ENCODE measurements at places on chromosomes 4 and X.

DNA sequence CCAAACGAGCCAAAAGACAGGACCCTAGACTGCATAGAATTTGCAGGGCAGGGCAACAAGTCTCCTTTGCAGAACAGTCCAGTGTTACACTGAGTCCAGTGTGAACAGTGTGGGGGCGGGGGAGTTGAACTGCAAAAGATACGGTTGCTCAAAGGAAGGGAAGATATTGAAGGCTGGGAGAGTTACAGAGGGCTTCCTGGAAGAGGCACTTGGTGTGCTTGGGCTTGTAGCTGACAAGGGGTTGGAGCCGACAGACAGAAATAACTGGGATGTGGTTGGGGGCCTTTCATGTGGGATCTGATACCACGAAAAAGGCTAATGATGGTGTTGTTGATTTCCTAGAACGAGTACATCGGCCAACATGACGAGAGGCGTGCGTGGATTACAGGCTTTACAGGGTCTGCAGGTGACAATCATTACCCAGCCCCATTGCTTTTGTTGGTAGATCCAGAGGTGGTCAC is 6.1 kb downstream of the XPNPEP2 start:
- no peak for DNase-seq

- no peak for DNase-seq
Observed at GRCh38 chr4:47101453-47101852, 70.1 kb downstream of the GABRB1 start.

- no peak for DNase-seq
Observed at GRCh38 chr4:106893903-106894302, 142.2 kb downstream of the DKK2 start.

GRCh38 chr4:81040012-81040659 is 9.6 kb downstream of the BMP3 start:
- DNase-seq, result no peak

DNA sequence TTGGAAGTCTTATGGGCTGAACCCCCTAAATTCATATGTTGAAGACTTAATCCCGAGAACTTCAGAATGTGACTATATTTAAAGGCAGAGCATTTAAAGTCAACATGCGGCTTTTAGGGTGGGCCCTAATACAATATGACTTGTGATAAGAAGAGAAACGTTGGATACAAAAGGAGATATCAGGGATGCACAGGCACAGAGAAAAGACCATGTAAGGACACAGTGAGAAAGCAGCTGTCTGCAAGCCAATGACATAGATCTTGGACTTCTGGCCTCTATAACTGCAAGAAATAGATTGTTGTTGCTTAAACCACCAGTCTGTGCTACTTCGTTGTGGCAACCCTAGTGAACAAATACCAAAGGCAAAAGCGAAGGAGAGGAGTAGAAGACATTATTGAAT is 42.2 kb downstream of the GABRG1 start:
- no peak for DNase-seq

DNA sequence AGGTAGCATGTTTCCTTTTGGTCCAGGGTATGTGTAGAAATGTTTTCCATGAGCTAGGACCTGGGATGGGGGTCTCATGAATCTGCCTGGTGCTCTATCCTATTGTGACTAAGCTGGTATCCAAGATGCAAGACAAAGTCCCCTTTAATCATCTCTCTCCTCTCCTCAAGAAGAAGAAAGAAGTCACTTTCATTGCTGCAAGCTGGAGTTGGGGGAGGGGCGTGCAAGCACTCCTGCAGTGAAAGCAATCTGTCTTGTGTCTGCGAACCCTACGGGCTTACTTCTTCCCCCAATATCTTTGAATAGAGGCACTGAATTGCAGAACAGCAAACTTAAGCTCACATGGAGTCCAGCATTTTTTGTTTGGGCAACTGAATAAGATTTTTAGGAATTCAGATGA is 27.2 kb upstream of the GRPR start:
- no peak for DNase-seq

DNA sequence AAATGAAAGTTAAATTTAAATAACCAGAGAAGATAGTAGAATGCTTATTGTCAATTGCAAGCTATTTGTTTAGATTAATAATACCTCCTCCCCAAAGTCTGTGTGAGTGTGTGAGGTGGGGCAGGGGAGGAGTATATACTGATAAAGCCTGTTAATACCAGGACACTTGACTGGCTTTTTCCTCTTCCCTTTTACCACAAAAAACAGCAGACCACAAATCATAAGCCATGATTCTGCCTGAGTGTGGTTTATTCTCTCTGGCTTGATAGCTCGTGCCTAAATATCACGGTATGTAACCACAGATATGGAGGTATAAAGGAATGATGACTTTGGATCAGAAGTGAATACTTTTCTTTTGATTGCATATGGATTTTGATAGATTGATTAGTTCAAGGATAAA is 21.9 kb upstream of the SCRG1 start:
- DNase-seq, result no peak

DNA sequence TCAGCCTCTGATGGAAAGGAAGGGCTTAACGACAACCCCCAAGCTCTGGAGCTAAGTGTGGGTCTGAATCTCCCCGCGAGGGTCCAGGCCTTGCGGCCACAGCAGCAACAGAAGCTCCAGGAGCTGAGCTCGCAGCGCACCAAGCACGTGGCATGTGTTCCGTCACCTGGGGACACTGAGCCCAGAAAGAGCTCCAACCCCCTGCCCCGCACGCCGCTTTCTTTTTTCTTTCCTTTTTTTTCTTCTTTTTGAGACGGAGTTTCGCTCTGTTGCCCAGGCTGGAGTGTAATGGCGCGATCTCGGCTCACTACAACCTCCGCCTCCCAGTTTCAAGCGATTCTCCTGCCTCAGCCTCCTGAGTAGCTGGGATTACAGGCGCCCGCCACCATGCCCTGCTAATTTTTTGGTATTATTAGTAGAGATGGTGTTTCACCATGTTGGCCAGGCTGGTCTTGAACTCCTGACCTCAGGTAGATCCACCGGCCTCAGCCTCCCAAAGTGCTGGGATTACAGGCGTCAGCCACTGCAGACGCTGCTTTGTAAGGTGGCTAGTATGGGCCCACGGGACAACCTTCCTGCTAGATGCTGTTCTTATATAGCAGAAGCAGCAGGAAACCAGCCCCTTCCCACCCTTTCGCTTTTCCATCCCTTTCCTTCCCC is 685 bp upstream of the TNIP2 start:
- no peak for DNase-seq

GRCh38 chr4:82266345-82266744 is 107.4 kb downstream of the HNRNPD start:
- no peak for DNase-seq

GRCh38 chr4:20687864-20688263 is 12.4 kb upstream of the PACRGL start:
- no peak for DNase-seq

DNA sequence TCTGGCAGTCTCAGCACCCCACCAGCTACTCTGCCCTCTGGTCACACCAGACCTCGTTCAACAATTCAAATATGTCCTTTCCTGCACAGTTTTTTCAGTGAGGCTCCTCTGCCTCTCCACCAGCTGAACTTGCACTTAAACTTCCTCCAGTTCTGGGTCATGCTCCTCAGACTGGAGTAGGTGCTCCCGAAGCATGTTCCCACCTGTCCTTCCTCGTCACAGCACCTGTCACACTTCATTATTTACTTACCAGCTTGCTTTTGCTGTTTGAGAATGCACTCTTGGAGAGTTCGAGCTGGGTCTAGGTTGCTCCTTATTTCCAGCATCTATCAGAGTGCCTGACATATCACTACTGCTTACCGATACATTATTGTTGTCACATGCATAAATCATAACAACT is 144.8 kb upstream of the TTC29 start:
- no peak for DNase-seq

- DNase-seq, result no peak
Observed at GRCh38 chrX:152907084-152907651, 9.3 kb downstream of the ZNF185 start.

- DNase-seq, result no peak
Observed at GRCh38 chr4:95516528-95517017, 32.2 kb downstream of the UNC5C start.

GRCh38 chrX:48711162-48711928 is 14.8 kb downstream of the SUV39H1 start:
- DNase-seq, result no peak

DNA sequence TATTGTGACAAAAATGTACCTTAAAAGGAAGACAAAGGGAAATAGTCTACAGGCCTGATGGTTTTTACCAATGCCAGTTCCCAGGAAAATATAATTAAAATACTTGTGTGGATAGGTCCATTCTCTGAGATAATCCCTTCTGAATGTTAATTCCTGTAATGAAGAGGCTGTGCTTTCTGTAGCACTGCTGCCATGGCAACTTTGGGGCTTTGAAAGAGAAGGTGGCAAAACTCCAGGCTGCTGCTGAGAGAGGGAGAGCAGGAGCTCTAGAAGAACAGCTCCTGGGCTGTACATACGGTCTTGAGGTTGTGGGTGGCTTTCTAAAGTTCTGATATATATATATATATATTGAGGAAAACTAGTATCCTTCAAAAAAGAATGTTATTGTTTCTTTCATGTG is 125.4 kb downstream of the PDLIM5 start:
- DNase-seq, result no peak

DNA sequence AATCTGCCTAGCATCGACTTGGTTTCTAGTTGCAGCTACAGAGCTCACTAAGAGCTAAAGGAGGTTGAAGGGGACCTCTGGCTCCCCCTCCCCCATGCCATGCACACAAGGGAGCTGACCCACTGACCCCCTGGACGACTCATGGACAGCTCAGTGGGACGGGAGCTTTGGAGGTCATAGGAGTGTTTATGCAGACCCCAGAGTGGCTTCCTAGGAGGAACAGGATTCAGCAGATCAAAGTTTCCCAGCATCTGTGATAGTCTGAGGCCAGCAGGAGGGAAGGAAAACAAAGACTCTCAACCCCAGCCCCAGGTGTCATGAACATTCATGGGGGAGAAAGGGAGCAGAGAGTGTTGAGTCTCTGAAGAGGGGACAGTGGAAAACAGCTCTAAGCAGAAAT is 104.4 kb downstream of the ARSF start:
- no peak for DNase-seq

DNA sequence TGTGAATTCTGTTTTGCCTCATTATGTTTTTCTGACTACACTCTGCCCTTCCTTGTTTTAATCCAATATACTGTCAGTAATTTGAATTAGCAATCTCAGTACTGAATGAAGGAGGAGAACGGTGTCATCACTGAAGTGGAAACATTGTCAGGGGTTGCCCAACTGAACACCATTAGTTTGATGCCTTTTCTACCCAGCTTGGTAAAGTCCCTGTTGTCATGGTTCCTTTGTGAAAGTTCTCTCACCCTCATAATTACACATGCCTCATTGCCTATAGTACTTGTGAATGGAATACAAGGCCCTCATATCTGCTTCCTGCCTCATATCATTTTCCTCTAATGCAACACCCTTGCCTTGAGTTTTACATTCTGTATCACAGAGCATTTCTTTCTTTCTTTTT is 76.9 kb downstream of the RRAGB start:
- no peak for DNase-seq

DNA sequence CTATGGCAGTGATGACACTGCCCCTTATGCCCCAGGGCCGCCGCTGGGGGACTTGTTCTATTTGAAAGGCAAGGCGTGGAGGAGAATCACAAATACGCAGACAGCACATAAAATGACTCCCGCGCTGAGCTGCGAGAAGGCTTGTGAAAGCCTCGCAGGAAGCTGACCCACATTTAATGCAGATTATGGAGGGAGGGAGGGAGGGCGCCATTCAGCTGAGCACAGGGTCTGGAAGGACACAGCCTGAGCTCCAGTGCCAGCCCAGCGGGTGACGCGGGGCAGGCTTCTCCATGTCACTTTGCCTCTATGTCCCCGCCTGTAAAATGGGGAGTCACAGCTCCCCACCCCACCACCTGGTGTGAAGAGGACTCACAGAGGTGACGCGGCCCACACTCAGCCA is 14.3 kb downstream of the ABLIM2 start:
- DNase-seq, result no peak
